NCI-H1694 treated with DMSO at 0.1 percent for 48 hours (cell line): ENCODE measurements at places on chromosomes 3 and 15.

GRCh38 chr3:172753125-172753524 is 2.6 kb downstream of the ECT2 start:
- no peak for DNase-seq

- DNase-seq: no peak
Observed at GRCh38 chr3:42421818-42422796, 11.7 kb upstream of the LYZL4 start.

- no peak for DNase-seq
Observed at GRCh38 chr3:156360083-156360482, 194.8 kb downstream of the SSR3 start.

- no peak for DNase-seq
Observed at GRCh38 chr3:97885931-97886824, 64.4 kb downstream of the CRYBG3 start.

GRCh38 chr3:139909811-139910210 is 25.2 kb upstream of the CLSTN2 start:
- DNase-seq: no peak

DNA sequence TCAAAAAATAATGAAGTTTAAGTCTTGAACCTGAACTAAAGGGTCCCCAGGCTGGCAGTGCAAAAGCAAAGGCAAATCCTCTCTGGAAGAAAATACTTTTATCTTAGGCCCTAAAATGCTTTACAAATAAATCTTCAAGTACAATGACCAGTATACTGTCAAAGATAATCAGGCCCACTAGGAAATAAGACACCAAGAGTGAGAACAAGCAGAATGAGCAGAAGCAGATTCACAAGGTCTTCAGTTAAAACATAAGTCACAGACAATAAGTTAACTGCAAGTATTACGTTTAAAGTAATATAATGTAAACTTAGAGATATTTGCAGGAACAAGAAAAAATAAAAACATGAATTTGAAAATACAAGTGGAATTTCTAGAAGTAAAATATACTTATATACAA is 42.2 kb upstream of the IGSF10 start:
- DNase-seq: no peak

GRCh38 chr3:37320276-37320675 is 145.9 kb upstream of the LRRFIP2 start:
- DNase-seq: no peak

DNA sequence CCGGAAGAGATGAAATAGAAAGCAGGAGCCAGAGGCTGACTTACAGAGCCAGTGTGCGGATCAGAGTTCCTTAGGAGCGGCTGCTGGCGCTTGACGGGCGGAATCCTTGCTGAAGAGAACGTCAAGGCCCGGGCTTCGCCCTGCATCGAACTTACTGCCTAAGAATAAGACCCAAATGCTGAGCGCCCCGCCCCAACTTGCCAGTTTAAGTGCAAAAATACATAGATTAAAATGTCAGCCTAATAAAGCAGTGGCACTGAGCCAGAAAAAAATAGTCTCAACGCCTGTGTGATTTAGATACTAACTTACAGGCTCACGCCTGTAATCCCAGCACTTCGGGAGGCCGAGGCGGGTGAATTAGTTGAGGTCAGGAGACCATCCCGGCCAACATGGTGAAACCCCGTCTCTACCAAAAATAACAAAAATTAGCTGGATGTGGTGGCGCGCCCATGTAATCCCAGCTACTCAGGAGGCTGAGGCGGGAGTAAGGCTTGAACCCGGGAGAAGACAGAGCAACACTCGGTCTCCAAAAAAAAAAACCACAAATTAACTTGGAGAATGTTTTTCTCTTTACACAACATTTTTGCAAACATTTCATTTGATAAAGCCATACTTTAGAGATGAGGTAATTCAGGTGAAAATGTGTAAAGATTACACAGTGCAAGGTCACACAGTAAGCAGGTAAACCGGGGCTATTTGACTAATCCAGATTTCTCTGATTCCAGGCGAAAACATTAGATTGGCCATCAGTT is 1.2 kb upstream of the UBP1 start:
- no peak for DNase-seq

GRCh38 chr3:156899951-156900350 is 73.8 kb downstream of the LEKR1 start:
- no peak for DNase-seq

DNA sequence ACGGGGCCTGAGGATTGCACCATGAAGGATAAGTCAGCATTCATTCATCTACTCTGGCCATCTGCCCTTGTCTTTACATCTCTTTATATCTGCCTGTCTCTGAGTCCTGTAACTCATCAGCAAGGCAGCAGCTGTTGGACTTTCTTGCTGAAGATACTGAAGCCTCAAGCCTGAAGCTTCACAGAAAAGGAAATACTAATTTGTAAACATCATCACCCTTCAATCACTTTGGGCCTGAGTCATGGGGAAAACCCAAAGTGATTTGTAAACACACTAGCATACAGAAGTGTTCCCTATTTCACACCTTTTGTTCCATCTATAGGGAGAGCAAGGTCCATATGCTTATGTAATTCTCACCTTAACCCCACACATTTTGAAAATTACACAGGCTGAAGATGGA is 928.2 kb downstream of the EPHA3 start:
- no peak for DNase-seq

GRCh38 chr15:48242015-48242414 is 35.9 kb downstream of the SLC12A1 start:
- no peak for DNase-seq

GRCh38 chr15:86444527-86444926 is 364.9 kb downstream of the AGBL1 start:
- DNase-seq: no peak

DNA sequence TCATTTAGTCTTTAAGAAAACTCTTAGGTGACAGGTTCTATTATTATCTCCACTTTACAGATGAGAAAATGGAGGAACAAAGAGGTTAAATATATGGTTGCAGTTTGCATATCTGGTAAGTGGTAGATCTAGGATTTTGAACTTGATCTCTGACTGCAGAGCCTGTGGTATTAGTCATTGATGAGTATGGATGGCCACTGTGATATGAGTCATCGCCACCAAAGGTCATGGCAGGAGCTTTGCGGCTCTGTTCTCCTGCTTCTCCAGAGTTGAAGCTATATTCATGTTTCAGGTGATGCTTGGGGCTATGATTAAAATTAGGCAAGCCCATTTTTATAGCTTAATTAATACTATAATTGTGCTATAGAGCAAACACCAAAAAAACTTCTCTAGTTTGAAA is 306.2 kb upstream of the DPPA4 start:
- no peak for DNase-seq

- DNase-seq: peak; percentile 31
Observed at GRCh38 chr15:62880278-62880677, 162.3 kb upstream of the TPM1 start.

DNA sequence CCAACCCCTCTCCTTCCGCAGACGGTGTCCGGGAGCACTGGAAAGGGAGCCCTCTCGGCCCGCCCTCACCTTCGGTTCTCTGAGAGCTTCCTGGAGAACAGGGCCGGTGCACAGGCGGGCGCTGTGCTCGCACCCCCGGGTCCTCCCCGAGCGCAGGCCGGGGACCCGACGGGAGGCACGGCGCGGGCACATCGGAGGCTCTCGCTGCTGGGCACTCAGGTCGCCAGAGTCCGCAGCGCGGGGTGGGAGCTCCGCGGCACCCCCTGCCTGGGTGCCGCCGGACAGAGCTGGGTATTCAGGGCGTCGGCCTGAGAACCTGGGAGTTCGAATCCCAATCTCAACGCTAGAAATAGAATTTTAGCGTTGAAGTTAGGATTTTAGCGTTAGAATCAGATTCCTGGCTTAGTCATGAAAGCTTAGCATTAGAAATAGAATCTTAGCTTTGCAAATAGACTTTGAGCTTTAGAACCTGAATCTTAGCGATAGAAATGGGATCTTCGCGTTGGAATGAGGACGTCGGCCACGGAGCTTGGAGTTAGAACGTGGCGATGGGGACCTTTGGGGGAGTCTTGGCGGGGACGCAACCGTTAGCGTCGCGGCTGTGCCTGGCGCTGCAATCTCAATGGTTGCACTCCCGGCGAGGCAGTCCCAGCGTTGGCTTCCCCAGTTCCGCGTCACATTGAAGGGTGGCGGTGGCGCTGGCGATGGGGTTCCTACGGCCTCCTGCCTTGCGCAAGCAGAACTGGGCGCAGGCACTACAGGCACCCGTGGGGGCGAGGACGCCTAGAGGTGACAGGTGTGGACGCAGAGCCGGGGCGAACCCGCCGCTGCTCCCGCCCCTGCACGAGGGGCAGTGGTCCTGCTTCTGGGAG is 549 bp downstream of the TRH start:
- no peak for DNase-seq

GRCh38 chr3:38107911-38108648 is 28.8 kb downstream of the ACAA1 start:
- DNase-seq: no peak

- no peak for DNase-seq
Observed at GRCh38 chr3:151593928-151594327, 133.1 kb upstream of the IGSF10 start.

DNA sequence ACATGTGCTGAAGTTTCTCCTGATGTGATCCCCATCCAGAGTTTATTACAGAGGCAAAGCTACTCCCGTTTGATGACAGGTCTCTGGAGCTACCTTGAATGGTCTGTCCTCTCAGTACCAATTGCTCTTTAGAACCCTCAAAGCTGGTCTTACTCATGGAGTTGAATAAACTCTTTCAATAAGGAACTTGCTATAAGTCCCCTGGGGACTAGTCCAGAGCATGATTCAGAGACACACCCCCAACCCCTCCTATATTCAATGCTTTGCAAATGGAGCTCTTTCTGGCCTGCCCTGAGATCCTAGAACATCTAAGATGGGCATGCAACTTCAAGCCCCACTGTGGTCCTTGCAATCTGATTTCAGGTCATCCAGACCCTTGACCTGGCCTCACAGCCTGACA is 23.9 kb upstream of the TPM1 start:
- no peak for DNase-seq

GRCh38 chr3:188309437-188310269 is 155.7 kb downstream of the LPP start:
- DNase-seq: no peak

DNA sequence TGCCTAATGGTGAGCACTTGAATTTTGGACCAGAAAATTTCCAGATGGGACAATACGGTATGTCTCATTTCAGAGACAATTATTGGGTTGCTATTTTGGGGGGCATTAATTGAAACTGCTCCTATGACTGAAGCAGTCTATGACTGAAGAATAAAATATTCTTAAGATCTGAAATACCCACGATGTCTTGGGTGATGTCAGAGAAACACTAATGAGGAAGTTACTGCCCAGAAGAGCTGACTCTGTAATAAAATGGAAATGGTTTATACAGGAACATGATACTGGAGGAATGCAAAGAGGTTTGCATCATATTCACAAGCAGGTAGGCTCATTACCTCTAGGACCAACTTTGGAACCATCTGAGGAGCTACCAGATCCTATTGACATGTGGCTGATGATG is 68.7 kb downstream of the IL12A start:
- no peak for DNase-seq

DNA sequence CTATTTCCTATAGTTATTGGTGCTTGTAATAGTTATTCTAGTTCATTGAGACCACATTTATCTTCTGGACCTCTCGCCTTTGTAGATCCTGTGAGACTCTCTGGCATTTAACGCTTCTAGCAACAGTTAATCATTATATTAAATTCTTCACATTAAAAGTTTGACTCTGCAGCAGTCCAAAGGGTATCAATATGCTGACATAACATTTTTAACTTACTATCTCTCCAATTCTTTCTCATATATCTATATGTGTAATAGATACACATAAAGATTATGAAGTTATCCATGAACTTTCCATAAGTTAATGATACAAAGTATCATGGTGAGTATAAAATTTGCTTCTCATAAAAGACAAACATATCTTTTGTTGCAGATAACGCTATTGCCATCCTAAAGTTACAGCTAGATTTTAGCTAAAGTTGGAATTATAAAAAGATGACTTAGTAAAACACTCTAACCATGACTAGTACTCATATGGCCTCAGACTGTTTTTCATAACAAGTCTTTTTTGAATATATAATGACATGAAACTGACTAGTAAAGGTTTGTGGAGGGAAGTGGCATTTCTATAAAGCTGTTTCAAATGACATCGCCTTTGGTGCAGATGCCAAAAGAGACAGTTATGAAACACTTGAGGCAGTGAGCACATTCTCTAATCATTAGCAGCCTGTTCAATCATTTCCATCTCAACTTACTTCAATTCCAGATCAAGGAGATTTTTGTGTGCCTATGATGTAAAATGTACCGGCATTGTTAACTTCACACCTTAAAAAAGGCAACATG is 379.3 kb upstream of the CBLB start:
- DNase-seq: no peak

GRCh38 chr15:74957476-74958035 is 984 bp upstream of the RPP25 start:
- peak; percentile 25 for DNase-seq

- DNase-seq: no peak
Observed at GRCh38 chr3:25713341-25713985, 48.8 kb upstream of the TOP2B start.

GRCh38 chr3:14980689-14981088 is 33.3 kb downstream of the NR2C2 start:
- DNase-seq: no peak

DNA sequence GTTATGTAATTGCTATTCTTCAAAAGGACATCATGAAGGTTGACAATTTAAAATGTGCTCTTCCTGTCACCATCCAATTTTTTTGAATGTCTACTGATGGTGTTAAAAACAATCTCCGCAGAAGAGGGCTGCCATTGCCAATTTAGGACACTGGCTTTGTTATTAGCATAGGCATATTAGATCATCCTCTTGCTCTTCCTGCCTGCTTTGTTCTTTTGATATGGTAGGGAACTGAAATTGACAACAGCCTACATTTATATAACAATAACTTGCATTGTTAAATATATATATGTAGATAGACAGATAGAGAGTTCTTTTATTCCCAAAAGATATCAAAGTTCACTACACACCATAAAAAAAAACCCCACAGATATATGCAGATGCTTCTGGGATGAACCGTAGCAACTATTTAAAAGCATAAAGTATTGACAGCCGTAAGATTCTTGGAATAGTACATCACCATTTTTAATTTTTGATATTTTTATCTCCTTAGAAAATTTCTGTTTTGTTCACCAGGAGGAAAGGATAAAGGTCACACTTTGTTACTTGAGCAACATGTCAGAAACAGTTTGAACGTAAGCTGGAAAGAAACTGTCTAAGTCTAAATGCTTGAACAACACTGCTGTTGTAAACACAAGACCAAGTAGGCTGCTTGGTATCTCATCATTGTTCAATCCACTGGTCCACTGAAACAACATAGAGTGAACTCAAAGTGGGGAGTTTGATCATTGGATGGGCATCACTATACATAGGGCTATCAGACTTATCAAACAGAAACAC is 66.5 kb downstream of the MDFIC2 start:
- DNase-seq: no peak

DNA sequence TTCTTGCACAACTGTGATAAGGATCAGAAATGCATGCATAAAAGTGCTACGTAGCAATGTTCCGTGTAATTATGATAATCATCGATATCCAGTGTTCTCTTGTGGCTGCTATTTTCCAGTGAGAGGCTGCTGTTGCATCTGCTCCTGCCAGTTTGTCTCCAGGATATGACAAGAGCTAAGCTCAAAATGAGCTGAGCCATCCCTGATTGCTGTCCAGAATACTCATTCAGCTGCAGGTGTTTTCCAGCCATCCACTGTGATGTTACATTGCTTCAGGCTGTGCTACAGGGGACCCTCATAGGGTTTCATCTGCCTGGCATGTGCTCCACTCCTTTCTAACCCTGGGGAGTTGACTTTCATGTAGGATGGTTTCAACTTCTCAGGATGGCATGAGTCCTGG is 976.0 kb downstream of the ROBO1 start:
- DNase-seq: no peak

GRCh38 chr3:97972976-97973375 is 745 bp upstream of the RIOX2 start:
- DNase-seq: no peak
